ENCODE measurements at places on chromosomes 2 and 18.

- no peak for DNase-seq
Observed at GRCh38 chr2:16161768-16162490, 221.6 kb downstream of the MYCN start.

DNA sequence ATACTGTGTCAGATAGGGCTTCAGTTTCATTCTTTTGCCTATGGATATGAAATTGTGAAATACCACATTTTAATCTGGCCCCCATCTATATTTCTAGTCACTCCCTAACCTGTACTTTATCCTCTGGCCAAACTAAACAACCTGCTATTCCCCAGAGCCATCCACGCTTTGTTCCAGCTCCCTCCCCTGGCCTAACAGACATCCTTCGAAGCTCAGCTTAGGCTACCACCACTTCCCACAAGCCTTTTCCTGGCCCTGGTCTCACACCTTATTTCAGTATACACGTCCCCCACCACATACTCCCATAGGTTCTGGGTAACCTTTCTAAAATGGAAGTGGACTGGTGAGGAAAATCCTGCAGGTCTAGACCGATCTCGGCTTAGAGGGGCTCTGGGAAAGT lies 55.4 kb downstream of the MAP4K3 start:
- no peak for DNase-seq

DNA sequence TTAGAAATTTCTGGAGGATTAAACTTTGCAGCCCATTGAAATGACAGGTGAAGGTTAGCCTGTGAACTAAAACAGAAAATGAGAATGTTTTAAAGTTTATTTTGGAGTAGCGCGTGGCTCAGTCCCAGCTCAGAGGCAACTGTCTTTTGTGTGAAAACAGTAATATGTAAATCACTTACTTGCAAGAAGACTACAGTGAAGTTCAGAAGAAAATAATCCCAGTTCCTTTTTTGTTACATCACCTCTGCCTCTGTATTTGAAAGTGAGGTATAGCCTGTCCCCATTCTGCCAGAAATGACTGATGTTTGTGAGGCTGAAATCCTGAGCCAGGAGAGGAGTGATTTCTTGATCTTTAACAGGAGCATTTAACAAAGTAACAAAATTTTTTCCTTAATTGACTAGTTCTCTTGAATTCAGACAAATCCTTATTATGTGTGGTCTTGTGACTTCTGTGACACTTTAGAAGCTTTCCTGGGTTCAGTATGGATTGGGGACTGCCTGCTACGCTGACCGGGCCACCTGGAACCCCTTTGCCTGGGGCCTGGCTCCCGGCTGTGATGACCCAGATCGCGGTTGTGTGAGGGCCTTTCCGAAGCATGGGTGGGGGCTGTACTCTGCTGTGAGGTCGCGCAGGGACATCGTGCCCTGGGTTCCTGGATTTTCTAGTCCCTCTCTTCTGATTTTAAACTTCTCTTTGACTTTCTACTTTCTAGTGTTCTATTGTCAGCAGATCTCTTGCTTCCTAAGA lies 24.3 kb downstream of the TRAPPC12 start:
- no peak for DNase-seq

GRCh38 chr2:191302459-191303139 lies 57.4 kb downstream of the MYO1B start:
- no peak for DNase-seq

DNA sequence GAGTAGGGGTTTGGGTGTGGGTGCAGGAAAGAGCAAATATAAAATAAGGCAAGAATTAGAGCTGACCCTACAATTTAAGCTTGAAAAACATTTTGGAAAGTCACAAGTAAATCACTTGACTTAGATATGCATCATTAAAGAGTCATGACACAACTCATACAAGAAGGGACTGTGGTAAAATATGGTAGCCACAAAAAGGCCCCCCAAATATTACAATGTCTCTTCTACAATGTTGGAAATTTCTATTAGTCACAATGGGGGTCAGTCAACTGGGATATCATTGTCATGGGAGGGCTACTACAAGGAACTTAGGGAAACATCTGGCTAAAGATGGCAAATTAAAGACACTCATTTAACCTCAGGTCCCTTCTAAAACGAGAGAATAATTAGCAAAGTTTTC lies 15.7 kb upstream of the SERPINB2 start:
- no peak for DNase-seq

- DNase-seq = no peak
Observed at GRCh38 chr2:190553254-190553653, 18.7 kb upstream of the NEMP2 start.

DNA sequence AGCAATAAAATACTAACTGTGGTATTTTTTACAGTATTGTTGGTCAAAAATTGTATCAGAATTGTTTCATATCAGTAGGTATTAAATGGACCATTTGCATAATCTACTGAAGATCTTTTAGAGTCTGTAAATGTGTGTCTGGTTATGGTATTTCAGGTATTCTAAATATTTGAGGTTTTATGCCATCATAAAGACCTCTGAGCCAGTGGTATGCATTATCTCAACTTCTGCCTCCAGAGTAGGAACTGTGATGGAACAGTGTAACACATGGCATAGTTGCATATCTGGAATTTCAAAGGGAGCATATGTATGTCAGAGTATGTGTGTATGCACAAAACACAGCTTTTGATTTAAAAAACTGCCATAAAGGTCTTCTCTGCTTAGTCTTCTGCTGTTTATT lies 15.4 kb downstream of the GREB1L start:
- no peak for DNase-seq

DNA sequence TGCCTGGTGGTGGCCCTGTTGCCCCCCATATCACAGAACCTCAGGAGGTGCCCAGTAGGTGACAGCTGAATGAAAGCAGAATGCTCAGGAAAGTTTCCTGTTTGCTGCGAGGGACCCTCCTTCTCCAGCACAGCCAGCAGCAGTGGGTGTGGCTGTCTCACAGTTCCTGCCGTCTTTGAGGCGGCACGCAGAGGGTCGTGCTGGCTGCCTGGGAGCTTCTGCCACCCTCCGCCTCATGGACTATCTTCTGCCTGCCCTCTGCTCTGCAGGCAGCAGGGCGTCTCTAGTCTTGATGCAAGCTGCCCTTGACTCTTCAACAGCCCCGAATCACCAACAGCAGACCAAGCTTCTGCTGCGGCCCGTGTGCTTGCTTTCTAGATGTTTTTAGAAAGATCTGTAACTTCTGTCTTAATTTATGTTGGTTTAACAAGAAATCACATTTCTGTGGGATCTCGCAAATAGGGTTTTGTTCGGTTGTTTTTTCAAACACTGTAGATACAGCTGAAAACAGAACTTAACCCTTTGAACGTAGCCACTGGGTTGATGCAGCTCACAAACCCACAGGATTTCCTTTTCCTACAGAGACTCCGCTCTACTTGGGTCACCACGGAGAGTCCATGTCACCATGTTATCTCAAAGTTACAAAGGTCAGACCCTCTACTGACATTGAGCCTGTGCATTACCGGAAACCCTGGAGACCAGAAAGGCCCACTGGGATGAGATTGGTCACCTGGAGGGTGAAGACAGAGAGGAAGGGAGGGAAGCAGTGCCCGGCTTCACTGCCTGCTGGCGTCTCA lies 144.9 kb downstream of the ACOXL start:
- no peak for DNase-seq

GRCh38 chr18:12258719-12259705 lies 4.9 kb downstream of the CIDEA start:
- no peak for DNase-seq

DNA sequence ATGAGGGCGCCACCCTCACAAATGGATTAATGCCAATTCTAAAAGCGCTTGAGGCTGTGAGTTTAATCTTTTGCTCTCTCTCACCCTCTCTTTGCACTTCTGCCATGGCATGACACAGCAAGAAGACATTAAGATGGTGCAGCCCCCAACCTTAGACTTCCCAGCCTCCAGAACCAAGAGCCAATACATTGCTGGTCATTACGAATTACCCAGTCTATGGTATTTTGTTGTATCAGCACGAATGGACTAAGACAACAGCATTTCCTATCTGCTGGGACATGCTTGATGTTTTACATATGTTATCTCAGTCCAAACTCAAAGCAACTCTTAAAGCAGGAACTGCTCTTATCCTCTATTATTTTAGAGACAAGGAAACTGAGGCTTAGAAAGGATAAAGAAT lies 222.9 kb downstream of the STK39 start:
- DNase-seq = no peak

- no peak for DNase-seq
Observed at GRCh38 chr18:40355726-40356125, 1599.3 kb upstream of the PIK3C3 start.

- no peak for DNase-seq
Observed at GRCh38 chr18:35059280-35059927, 18.2 kb downstream of the MAPRE2 start.

DNA sequence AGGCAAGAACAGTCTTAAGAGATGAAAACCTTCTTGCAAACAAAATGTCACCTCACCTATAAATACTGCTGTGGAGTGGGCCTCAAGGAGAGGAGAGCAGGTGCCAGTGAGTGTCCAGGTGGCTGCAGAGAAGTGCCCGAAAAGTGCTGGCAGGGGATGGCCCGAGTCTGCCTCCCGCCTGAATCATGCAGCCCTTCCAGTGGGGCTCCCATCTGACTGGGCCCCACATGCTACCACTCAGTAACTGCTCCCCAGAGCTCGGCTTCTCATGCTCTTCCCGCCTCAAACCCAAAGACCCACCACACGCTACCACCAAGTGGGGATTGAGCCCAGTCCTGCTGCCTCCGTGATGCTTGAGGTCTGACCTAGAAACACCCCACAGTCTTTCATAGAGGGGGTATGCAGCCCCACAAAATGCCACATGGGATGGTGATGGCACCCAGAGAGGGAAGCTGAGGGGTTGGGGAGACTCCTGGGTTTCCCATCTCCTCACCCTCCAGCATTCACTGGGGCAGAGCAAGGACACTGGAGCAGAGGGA lies 7.4 kb downstream of the HS6ST1 start:
- no peak for DNase-seq

- no peak for DNase-seq
Observed at GRCh38 chr18:69754108-69754507, 193.6 kb downstream of the CD226 start.

DNA sequence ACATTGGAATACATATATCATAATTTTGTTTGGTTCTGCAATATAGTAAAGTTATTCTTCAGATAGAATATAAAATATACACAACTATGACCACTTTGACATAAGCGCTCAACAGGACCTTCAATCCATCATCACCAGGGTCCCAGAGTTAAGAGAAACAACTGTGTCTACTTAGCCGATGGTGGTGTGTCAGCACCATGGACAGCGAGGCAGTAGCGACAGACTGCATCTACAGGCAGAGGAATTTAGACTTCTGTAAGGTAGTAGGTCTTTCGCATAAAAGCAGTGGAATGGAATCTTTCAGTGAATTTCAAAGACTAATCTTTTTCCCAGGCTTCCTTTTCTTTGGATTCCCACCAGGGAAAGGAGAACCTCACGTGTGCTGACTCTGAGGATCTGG lies 20.5 kb upstream of the LRPPRC start:
- DNase-seq = no peak

DNA sequence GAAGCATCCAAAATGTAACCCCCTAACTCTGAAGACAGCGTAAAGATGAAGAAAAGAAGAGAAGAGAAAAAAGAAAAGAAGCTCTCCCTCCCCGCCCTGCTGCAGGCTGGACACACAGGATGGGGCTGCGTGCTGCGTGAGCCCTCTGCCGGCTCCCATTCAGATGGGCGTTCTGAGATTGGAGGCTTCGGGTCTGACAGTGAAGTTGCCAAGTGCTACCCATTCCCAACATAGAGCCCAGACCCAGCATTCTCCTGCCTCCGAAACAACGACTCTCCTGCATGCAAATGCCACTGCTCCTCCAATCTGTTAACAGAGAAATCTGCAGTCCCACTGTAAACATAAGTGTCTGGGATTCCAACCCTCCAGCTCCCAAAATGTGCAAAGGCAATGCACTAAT lies 234.9 kb downstream of the BCL11A start:
- no peak for DNase-seq

DNA sequence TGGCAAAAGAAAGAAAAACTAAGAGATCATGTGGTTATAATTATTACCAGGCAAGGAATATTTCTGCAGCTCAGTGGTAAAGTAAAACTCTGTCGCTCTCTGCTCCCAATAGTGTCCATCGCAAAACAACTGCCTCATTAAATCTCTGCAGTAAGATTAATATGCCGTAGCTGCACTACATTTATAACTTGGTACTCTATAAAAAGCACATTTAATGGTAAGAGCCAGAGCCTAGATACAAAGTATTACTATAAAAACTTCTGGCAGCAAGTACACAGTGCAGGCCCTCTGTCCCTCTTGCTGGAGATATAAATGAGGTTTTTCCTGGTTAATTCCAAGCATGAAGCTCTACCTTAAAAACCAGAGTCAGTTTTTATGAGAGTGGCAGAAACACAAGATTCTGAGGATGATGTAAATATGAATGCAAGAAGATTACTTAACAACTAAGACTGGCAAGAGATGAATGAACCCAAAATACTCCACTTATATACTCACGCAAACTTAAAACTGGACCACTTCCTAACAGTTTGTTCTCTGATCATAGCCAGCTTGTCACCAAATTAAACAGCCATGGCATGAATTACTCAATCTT lies 25.5 kb downstream of the ZNF521 start:
- DNase-seq = no peak

- no peak for DNase-seq
Observed at GRCh38 chr2:168244318-168244717, 3.1 kb downstream of the STK39 start.

DNA sequence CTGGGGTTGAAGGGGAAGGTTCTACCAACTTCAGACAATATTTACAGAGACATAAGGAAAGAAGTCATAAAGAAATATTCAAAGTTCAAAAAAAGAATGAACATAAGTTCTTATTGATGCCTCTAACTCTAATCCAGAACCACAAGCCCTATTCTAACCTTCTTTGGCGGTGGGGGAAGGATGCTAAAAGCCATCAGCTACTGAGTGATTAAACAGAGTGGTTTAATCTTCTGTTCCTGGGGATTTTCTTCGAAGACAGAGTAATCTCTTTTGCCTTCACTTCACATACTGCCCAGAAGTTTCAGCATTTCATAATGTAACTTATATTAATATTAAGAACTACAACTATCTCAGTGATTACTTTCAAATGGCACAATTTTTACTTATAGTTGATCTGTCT lies 51.2 kb upstream of the TXNDC2 start:
- no peak for DNase-seq

DNA sequence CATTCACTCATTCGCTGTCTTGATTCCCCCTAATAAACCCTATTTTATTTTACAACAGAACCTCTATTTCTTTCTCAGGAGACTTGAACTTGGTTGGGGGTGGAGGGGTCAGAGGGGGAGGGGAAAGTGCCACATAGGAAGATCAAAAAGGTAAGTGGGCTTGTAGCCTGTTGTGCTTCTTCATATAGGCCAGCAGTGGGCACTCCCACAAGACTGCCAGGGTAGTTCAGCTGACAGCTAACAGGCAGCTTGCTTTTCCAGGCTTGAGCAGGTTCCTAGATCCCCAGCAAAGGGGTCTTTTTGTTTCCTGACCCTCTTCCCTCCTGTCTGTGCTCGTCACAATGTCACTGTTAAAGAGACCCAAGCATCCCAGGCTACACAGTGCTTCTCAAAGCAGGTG lies 829 bp upstream of the KIAA2012 start:
- no peak for DNase-seq

DNA sequence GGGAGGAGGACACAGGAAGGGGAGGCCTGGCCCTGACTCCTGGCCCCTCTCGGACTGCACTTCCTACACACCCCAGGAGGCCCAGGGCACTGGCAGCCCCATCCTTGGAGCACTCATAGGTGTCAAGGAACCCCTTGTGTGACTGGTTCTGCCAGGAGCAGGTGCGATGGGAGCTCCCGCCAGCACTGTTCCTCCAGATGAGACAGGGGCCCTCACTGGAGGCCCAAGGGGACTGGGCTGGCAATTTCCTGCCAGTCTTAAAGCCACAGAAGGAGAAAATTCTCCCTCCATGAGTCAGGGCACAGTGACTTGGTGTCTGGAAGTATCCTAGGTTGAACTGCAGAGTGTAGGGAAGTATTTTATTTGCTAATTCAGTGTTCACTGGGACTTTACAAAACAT lies 42.8 kb upstream of the MAL start:
- DNase-seq = peak; percentile 48

Data from right atrium auricular region (tissue), 2 donors.